Cardiac fibroblast (primary cell): ENCODE measurements at places on chromosomes 4 and X.
A peak's percentile ranks its signal among the peaks of the same experiment; 100 is the strongest.

DNA sequence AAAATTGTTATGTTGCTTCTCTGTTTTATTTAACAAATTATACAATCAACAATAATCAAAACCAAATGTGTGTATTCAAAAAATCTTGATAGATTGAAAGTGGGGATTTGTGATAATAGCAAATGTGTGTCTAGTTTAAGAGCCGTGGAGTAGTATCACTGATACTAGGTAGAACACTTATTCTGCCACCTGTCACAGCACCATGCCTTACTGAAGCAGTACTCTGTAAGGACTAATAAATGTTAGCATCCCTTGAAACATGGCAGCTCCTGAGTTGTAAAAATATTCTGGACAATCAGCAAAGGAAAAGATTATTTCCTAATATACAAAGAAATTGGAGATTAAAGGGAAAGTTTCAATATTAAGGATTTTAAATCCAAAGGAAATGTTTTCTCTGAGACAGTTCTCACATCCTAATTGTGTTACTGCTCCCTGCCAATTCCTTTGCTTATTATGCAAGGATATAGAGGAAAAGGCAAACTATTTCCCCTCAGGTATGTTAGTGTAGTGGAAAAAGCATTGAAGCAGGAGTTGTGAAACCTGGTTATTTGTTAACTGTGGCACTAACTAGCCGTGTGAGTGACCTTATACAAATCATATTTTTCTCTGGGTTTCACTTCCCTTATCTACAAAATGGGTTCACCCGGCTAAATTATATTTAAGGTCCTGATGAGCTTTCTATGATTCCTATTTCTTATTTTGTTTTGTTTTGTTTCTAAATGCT is 303.1 kb downstream of the ARHGAP24 start:
- DNase-seq = no peak

DNA sequence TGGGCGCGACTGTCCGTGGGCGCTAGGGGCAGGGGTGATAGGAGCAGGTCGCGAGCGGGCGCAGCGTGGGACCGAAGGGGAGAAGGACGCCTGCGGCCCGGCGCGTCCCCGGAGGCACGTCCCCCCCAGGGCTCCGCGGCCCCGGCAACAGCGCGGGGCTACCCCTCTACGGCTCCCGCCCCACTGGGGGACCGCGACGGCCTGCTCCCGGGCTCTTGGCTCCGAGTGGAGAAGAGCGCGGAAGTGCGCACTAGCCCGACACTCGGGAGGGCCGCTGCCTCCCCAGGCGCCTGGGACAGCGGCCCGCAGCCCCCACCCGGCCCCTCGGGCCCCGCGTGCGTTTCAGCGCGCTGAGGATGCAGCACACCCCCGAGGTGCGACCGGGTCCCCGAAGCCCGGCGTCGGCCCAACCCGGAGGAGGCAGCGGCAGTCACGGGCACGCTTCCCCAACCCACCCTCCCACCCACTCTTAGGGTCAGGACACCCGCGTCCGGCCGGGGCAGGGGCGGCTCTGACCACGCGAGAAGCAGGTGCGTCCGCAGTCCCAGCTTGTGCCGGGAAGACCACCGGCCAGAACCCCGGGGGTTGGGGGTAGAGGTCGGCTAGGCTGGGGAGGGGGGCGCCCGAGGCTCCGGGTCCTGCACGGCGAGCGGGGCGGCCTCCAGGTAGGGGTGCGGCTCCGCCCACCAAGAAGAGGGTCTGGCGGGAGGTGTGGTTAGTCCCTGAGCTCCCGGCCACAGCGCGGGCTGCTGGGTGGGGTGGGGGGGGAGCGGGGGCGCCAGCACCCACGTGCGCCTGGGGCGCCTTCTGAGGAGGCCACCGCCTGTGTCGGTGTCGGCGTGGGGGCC is 18.5 kb upstream of the NAT8L start:
- no peak for DNase-seq

DNA sequence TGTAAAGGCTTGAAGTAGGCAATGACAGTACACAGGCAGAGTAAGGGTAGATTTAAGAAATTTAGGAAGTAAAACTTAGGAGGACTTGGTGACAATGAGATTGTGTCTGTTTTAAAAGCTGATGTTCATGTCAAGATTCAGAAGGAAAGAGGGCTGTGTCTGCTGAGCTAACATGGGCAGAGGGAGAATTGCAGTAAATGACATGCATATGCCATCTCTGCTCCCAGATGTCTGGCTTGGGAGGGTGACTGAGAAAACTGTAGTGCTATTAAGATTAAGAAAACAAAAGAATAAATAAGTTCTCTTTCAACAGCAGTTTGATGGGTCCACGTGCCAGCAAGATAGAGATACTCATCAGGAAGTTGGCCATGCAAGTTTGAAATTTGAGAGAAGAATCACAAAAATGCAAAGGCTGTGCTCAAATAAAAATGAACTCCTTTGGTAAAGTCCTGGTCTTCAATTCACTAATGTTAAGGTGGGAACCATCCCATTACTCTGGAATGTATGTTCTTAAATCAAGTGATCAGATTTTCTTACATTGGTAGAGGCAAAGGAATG is 7.2 kb downstream of the NFXL1 start:
- peak; percentile 9 for DNase-seq

- DNase-seq = no peak
Observed at GRCh38 chr4:159950707-159951106, 847.8 kb downstream of the RAPGEF2 start.

GRCh38 chr4:77395481-77395880 is 210.1 kb upstream of the CXCL13 start:
- no peak for DNase-seq

- peak; percentile 87 for DNase-seq
Observed at GRCh38 chr4:166128403-166128802, 255.4 kb downstream of the TLL1 start.
